ENCODE measurements at places on chromosomes 4 and X.

DNA sequence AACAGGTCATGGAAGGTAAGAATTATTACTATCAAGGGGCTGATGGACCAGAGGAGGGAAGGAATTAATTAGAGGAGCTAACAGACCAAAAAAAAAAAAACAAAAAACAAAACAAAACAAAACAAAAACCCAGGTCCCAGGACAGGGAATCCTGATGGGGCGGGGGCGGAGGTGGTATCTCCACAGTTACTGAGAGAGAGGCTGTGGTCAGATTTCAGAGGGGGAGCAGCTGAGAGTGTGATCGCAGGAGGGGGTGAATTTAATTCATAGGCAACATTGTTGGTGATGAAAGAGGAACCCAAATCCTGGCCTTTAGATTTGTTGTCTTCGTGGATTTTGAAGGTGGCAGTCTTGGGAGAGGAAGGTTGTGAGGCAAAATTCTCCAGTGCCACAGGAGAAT lies 389.4 kb downstream of the UNC5C start:
- no peak for DNase-seq

DNA sequence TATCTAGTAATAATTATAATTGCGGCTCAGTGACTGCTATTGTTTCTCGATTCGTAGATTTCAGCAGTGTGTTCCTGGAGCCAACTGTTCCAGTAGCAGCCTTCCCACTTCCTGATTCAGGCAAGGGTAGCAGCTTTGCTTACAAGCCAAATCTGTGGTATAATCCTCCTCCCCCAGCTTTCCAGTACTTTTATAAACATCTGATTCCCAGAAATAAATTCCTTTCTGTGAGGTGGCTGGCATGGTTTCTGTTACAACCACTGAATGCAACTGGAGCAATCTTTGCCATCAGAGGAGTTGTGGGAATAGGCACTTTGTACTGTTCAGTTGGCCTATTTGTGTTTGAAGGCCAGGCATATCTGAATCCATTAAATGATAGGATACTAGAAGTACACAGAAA lies 80.0 kb downstream of the GLRA3 start:
- peak; percentile 19 for DNase-seq

DNA sequence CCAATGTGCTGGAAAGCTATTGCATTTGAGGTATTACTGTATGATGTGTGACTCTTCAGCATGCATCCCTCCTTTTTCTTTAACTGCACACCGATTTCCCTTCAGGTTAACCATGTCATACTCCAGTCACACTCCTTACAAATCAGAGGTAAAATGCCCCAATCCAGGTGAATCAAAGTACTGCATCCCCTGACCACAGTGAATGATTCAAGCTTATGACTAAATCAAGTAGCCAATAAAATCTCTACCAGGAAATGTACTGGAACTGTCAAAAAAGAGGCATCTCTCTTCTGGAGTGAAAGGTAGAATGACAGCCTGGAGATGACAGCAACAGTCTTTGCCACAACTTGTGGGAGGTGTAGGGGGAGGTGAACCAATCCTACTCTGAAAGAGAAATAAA lies 10.4 kb downstream of the ADAMTS3 start:
- no peak for DNase-seq

GRCh38 chr4:16205298-16206164 lies 20.7 kb downstream of the TAPT1 start:
- no peak for DNase-seq

- DNase-seq = no peak
These were observed 52.1 kb downstream of the NELFA start for GRCh38 chr4:1956631-1957030.

GRCh38 chrX:148601034-148601433 lies 100.6 kb downstream of the AFF2 start:
- no peak for DNase-seq

GRCh38 chr4:159015841-159016240 lies 87.0 kb upstream of the RAPGEF2 start:
- no peak for DNase-seq

- DNase-seq = no peak
These were observed 57.8 kb downstream of the HEPH start for GRCh38 chrX:66221856-66222255.

GRCh38 chrX:130552444-130553073 lies 150.8 kb downstream of the RBMX2 start:
- DNase-seq = no peak

DNA sequence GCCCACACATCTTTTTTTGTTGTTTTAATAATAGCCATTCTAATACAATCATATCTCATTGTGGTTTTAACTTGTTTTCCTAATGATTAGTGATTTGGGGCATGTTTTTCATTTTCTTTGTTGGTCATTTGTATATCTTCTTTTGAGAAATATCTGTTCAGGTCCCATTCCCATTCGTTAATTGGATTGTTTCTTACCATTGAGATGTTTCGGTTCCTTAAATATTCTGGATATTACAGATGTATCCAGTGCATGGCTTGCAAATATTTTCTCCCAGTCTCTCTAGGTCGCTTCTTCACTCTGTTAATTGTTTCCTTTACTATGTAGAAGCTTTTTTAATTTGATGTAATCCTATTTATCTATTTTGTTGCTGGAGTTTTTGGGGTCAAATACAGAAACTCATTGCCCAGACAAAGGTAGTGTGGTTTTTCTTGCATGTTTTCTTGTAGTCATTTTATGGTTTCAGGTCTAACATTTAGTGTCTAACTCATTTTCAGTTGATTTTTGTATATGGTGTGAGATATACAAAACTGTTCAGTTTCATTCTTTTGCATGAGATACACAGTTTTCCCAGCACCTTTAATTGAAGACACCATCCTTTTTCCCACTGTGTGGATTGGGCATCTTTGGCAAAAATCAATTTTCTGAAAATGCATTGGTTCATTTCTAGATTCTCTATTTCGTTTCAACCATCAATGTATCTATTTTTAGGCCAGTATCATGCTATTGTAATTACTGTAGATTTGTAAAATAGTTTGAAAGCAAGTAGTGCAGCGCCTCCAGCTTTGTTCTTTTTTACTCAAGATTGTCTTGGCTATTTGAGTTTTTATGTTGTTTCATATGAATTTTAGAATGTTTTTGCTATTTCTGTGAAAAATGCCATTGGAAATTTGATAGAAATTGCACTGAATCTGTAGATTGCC lies 195.9 kb downstream of the SCFD2 start:
- no peak for DNase-seq

GRCh38 chr4:104859601-104860237 lies 287.0 kb upstream of the TET2 start:
- no peak for DNase-seq

- DNase-seq = peak; percentile 59
These were observed 24.9 kb downstream of the DOCK11 start for GRCh38 chrX:118520216-118521206.

DNA sequence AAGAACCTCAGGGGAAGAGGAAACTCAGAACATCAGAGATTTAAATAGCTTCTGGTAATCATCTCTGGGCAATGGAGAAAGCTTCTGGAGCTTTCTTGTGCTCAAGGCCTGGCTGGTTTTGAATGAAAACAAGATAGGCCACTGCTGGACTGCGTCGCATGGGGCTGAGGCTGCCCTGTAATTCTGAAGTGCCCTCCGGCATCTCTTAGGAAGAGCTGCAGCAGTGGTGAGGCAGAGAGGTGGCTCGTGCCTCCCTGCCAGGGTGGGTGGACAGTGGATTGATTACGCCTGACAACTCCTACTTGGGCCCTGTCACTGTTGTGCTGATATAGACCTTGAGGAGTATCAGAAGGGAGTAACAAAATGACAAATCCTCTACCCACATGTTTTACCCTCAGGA lies 279.7 kb downstream of the NR3C2 start:
- DNase-seq = no peak

DNA sequence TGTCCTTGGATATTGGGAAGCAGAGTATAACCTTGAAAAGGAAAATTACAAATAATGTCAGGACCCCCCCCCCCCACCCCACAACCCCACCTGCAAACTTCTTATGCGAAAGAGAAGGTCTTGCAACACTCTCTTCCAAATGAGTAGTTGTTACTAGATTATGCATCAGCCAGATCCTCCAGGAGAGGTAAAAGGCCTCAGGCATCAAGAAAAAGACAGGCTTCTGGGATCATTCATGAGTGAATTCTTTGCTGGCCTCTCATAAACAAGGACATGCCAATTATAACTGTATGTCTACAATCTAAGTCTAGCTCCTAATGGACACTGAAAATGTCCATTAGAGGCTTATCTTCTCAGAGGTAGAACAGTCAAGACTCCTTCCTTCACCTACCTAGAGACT lies 1443.3 kb downstream of the RAPGEF2 start:
- DNase-seq = no peak

DNA sequence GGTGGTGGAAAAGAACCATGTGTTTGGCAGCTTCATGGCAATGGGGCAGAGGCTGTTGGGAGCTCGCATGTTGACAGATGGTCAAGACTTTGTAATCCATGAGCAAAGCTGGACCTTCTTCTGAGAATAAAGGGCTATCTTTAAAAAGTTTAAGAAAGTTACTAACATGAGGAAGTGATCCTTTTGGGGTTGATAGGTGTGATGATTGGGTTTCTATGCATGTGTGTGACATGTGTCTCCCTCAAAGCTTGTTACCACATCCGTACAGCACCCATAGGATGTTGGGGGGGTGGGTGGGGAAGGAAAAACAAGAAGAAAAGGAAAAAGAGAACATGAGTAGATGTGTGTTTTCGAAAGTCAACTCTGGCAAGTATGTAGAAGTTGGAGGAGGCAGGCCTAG lies 123.0 kb upstream of the TLR3 start:
- DNase-seq = no peak

- no peak for DNase-seq
These were observed 51.7 kb downstream of the RPGR start for GRCh38 chrX:38275615-38276014.

- DNase-seq = no peak
These were observed 73.7 kb downstream of the CHST7 start for GRCh38 chrX:46647251-46647650.

DNA sequence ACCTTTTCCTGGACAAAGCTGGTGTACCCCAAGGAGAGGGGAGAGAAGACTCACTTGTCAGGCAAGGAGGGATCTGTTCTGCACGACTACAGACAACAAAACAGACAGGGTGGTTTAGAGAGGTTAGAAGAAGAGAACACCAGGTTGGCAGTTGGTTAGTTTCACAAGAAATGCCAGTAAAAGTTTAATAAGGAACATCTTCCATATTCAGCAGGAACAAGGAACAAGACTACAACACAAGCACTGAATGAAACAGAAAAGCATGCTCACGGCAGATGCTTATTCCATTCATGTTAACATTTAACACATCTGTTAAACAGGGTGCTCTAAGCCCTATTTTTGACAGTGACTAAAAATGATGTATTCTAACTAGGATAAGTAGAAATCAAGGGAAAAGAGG lies 158.2 kb downstream of the WDFY3 start:
- no peak for DNase-seq

- no peak for DNase-seq
These were observed 21.7 kb upstream of the CXCL8 start for GRCh38 chr4:73718375-73719373.

DNA sequence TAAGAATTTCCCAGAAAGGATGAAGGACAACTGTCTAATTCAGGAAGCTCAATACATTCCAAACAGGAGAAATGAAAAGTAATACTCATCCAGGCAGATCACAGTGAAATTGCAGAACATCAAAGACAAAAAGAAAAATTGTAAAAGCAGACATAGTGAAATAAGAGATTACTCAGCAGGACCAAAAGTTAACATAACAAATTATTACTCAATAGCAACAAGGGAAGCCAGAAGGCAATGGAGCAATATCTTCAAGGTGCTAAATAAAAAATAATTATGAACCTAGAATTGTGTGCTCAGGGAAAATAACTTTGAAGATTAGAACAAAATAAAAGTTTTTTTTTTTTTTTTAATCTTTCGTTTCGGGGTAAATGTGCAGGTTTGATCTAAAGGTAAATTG lies 30.5 kb upstream of the ENPP6 start:
- no peak for DNase-seq

GRCh38 chr4:149845743-149846142 lies 30.1 kb upstream of the IQCM start:
- no peak for DNase-seq

DNA sequence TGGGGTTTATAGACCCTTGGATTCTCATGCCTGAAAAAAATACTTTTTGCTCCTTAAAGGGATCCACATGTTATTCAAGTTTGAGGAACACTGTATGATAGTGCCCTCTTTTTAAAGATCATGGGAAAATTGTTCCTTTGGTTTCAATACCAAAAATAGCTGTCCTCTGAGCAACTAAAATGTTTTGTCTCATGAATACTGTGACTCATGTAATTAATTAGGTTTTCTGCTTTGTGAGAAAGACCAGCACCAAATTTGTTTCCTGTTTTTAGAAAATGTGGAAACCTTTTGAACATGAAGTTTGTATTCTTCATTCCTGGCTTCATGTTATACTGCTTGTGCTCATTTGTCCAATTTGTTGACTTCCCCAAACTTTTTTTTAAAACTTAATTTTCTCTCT lies 127.6 kb upstream of the SH3RF1 start:
- DNase-seq = no peak

DNA sequence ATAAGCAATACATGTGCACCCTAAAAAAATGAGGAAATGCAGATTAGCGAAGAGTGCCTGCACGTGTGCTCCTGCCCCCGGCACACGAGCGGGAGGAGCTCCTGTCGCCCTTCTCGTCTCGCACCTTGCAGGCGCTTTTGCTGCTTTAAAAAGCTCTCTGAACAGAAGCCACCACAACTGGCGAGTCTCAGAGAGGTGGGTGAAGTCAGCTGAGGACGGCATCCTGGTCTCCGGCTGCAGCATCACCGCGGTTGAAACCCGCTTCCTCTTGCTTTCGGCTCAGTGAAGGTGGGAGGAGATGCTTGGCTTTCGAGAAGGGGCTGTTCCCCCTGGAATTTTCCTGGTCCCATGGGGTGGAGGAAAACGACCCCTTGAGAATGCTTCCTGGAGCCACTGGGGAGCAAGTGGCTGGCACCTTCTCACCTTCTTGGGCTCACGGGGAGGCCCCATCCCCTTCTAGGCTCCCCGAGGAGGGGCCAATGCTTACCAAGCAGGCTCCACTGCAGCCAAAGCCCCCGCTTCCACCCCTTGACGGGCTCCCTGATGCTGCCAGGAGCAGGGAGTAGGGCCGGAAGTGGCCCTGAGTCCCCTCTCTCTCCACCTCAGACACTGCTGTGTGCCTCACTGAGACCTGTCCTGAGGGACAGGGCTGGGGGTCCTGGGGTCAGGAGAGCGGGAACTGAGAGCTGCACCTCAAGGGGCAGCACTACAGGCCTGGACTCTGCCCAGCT lies 29.2 kb upstream of the MXD4 start:
- peak; percentile 22 for DNase-seq

GRCh38 chr4:8278421-8279287 lies 9.1 kb downstream of the HTRA3 start:
- peak; percentile 88 for DNase-seq

GRCh38 chrX:104697294-104697693 lies 131.3 kb downstream of the IL1RAPL2 start:
- peak; percentile 17 for DNase-seq

DNA sequence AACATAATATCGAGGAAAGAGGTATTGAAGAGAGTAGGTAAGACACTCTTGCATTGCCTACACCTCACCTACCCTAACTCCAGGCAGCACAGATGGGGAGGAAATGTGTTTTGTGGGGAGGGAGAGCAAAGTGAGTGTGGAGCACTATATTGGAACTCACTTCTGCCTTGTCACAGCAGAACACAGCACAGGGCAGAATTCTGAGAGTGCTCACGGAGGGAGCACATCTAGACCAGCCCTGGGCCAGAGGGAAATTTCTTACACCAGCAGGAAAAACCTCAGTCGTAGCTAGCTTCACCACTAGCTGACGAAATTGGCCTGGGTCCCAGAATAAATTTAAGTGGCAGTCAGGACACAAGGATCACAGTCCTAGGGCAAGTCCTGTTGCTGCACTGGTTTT lies 517.3 kb downstream of the TMA16 start:
- peak; percentile 20 for DNase-seq
